Brain (organoid and tissue), 16 donors: ENCODE measurements at places on chromosomes 1 and 21.

DNA sequence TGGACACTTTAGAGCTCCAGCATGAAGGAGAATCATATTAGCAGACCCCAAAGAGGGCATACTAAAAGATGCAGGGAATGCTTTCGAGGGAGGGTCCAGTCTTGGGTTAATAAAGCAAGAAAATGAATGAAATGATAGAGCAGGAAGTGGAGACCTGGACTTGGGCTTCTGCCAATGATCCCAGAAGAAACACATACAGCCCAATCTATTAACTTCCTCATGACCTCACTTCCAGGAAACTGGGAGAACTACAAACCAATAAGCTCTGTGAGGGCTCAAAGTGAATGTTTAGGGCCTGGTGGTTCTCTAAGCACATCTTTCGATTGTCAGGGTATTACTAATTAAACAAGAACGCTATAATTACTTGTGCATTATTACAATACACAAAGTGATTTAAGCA, 53.6 kb upstream of the SSX2IP start:
- DNase-seq, result no peak

DNA sequence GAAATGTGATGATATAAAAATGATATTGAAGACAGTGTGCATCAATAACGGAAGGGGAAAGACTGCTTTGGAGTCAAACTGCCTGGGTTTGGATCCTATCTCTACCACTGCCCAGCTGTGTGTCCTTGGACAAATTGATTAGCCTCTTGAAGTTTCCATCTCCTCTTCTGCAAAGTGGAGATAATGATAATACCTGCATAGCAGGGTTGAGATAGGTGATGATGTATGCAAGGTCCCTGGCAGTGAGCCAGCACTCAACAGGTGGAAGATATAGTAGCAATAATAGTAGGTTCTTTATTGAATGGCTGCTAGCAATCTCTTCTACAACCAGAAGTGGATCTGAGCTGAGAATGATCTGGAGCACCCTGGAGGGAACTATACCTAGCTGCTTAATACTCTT, 166.7 kb downstream of the MIS18A start:
- DNase-seq, result no peak

- DNase-seq, result no peak
Measured at GRCh38 chr21:45050797-45051489, 23.4 kb upstream of the ADARB1 start.

DNA sequence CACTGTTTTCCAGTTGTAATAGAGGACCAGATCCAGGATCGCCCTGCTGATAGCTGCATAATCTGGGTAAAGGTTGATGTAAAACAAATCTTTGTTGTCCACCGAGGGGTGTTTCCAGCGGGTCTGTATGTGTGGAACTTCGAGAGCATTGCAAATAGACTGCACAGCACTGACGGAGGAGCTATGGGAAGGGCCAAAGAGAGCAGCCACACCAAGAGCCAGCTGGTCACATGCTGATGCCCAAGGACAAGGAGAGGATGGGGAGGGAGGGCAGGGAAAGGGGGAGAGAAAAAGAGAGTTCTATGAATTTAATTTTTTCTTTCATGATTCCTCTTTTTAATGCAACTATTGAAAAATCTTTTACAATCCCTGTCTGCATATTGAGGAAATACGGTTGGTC, 250.0 kb downstream of the GRIK1 start:
- no peak for DNase-seq

GRCh38 chr1:44012404-44012803, 18.9 kb downstream of the SLC6A9 start:
- no peak for DNase-seq

DNA sequence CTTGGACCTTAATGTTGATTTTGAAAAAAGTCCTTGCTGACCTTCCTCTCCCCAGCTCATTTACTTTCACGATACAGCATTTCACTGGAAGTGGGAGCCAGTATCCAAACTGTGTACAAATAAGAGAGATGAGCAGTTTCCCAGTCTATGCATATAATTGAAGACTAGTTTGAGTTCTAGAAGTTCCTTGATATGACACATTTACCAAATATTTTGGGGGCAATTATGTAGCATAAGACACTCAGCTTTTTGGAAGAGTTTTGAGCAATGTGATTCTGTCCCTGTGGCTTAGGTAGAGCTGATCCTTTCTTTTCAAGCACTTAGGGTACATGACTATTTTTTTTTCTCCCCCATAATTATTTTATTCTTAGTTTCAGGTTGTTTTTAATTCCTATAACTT, 26.4 kb downstream of the GIPC2 start:
- no peak for DNase-seq

DNA sequence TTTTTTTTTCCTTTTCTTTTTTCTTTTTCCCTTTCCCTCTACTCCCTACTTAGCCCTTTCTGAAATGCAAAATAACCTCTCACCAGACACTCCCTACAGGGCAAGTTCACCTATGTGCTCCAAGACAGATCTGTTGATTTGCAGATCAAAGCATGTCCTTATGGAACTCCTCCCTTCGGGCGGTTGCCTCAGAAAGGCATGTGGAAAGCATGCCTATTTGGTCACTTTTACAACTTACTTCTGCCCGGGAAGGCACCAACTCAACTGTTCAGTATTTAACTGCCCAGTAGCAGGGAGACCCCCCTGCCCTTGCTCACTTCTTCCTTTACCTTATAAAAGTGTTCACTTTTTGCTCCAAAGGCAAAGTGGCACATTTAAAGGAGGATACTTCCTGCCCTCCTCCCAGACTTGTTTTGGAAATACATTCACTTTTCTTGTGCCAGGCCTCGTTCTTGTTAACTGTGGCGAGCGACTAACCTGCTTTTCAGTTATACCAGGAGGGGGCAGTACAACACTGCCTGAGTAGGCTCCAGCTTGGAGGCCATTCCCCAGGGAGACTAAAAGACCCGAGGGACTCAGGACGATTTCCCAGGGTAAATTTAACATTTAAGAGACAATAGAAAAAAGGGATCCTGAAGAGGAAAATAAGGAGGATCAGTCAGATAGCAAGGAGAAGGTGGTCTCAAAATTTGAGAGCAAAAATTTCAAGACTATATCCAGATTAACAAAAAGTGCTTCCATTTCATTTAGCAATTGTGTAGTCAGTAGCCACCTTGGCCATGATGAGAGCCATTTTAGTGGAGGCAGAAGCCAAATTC, 12.3 kb upstream of the SLAMF7 start:
- peak; percentile 64 for DNase-seq

GRCh38 chr21:38166173-38166535, 90.6 kb upstream of the KCNJ15 start:
- no peak for DNase-seq
